Stimulated activated CD8-positive, alpha-beta memory T cell treated with anti-CD3 and anti-CD28 coated beads, Interleukin-7, amount 100 ng/mL, for 4 hours (primary cell): ENCODE measurements at places on chromosomes 12 and 14.
A peak's percentile ranks its signal among the peaks of the same experiment; 100 is the strongest.

- no peak for DNase-seq
Observed at GRCh38 chr14:105411017-105411941, 8.3 kb upstream of the MTA1 start.

DNA sequence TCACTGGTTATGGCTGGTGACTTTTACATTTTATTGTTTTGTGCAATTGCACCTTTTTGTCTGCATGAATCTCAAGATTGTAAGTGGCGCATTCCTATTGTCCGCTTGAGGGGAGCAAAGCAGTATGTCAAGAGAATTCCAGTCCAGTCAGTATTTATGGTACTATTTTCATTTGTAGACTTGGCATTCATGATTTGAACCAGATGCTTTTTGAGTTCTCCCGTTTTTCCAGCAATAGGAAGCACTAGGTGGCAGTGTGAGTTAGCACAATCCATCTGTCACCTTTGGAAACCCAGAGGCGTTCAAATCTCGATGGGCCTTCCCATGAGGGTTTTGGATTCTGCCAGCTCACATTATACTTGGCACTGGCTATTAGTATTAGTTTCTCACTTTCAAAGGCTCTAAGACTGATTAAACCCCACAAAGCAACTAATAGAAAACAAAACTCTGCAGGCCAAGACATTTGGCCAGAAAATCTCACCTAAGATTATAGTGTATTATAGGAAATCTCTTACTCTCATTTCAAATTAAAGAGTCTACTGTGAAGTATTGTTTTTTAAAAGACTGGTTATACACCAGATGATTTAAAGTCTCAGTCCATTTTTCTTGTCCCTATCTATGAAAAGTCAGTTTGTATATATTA is 2.2 kb downstream of the DACT1 start:
- DNase-seq, result no peak

- DNase-seq, result no peak
Observed at GRCh38 chr12:103676893-103677292, 89.8 kb downstream of the STAB2 start.

GRCh38 chr14:103719751-103720150 is 4.1 kb downstream of the ZFYVE21 start:
- DNase-seq, result no peak

GRCh38 chr14:99808515-99808914 is 15.3 kb downstream of the EML1 start:
- no peak for DNase-seq

DNA sequence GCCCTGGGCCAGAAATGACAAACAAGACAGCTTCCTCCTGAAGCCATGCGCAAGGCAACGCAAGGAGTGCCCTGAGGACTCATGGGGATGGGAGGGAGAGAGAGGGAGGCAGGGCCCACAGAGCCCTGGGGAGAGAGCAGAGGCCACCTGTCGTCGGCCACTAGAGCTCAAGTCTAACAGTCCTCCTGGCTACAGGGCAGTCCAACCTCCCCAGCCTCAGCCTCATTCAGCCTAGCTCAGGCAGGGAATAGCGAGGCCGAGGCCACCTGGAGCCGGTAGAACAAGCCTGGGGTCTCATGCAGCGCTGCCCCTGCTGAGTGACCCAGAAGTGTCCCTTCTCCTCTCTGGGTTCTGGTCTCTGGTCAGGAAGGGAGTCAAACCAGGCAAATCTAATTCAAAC is 69.5 kb downstream of the BCL11B start:
- DNase-seq, result no peak

GRCh38 chr12:45008211-45008610 is 42.7 kb downstream of the DBX2 start:
- no peak for DNase-seq

DNA sequence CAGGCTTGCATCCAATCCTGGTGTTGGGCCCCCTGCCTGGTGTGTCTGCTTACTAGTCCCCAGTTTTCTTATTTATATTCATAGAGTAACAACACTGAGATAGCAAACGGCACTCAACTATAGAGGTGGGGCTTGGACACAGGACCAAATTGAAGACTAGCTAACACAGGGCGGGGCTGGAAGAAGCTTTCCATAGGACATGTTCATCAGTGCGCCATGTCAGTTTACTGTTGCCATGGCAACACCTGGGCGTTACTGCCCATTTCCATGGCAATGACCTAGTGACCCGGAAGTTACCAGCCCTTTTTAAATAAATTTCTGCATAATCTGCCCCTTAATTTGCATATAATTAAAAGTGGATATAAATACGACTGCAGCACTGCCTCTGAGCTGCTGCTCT is 275.5 kb upstream of the TMEM132C start:
- no peak for DNase-seq

- DNase-seq, result peak; percentile 5
Observed at GRCh38 chr14:76050797-76051392, 65.3 kb downstream of the IFT43 start.

- peak; percentile 42 for DNase-seq
Observed at GRCh38 chr12:9906873-9907272, 25.3 kb downstream of the CLEC2A start.

- DNase-seq, result no peak
Observed at GRCh38 chr14:43200519-43200918, 1306.6 kb downstream of the FSCB start.

DNA sequence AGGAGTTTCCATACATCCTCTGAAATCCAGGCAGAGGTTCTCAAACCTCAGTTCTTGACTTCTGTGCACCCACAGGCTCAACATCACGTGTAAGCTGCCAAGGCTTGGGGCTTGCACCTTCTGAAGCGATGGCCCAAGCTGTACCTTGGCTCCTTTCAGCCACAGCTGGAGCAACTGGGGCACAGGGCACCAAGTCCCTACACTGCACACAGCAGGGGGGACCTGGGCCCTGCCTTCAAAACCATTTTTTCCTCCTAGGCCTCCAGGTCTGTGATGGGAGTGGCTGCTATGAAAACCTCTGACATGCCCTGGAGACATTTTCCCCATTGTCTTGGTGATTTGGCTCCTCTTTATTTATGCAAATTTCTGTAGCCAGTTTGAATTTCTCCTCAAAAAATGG is 10.6 kb downstream of the AREL1 start:
- DNase-seq, result no peak

DNA sequence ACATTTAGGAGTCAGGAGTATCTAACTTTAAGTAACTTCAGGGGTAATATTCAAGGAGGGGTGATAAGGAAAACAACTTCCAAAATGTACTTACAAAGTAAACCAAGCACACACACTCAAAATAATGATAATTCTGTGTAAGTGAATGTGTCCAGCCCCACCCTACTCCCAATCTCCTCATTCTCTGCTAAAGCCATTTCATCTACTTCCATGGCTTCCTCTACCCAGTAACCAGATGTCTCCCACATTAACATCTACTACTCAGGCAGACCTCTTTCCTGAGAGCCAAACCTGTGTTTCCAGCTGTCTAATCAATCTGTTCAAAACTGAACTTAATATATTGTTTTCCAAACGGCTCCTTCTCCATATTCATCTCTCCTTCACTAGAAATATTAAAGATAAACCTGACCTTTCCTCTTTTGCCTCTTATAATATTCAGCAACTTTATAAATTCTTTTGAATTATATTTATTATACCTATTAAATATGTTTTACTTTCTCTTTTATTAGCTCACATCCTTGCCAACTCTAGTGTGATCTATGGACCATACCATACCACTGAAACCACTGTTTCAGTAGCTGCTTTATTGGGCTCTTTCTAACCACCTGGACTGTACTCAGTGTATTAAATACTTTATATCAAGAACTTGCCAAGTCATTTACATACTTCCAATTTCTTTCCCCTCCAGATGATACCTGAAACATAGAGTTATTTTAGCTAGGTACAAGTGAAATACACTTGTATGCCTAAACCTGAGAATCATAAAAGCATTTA is 170.7 kb downstream of the PPFIA2 start:
- DNase-seq, result no peak

- DNase-seq, result no peak
Observed at GRCh38 chr12:77916276-77916675, 85.6 kb downstream of the NAV3 start.

GRCh38 chr14:104087981-104088850 is 2.7 kb downstream of the ASPG start:
- DNase-seq, result no peak

- no peak for DNase-seq
Observed at GRCh38 chr12:82682326-82682725, 4.4 kb upstream of the TMTC2 start.

- no peak for DNase-seq
Observed at GRCh38 chr12:56816491-56816890, 53.4 kb downstream of the HSD17B6 start.

- DNase-seq, result no peak
Observed at GRCh38 chr14:90555126-90556011, 158.5 kb downstream of the CALM1 start.

- DNase-seq, result no peak
Observed at GRCh38 chr14:105340821-105341733, 26.5 kb downstream of the PACS2 start.

DNA sequence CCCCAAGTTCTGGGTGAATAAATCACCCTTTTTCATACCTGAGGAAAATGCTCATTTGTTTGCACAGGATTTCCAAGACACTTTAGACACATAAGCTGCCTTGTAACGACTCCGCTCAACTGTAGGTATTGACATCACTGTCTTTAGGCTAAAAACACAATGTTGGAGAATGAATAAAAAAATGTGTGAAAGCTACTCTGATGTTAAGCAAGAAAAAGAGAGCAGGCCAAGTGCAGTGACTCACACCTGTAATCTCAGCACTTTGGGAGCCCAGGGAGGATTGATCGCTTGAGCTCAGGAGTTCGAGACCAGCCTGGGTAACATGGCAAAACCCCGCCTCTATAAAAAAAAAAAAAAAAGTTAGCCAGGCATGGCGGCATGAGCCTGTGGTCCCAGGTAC is 11.1 kb upstream of the CIPC start:
- no peak for DNase-seq

GRCh38 chr14:81192594-81192993 is 28.2 kb downstream of the GTF2A1 start:
- DNase-seq, result no peak

GRCh38 chr14:44649061-44649460 is 142.0 kb upstream of the FSCB start:
- DNase-seq, result no peak

DNA sequence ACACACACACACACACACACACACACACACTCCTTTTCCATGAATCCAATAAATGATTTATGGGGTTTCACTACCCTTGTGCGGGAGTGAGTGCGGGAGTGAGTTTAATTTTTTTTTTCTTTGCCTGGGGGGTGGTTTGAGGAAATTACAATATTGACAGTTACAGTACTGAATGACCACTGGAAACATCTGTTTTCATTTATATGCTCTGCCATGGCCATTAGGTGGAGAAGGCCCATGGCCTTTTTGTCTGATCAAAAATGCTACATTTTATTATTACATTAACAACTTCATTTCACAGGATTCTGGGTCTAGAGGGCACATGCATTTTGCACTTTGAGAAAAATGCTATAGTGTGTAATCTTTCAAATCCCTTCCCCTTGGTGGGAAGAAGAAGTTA is 5.9 kb downstream of the TBX3 start:
- no peak for DNase-seq

DNA sequence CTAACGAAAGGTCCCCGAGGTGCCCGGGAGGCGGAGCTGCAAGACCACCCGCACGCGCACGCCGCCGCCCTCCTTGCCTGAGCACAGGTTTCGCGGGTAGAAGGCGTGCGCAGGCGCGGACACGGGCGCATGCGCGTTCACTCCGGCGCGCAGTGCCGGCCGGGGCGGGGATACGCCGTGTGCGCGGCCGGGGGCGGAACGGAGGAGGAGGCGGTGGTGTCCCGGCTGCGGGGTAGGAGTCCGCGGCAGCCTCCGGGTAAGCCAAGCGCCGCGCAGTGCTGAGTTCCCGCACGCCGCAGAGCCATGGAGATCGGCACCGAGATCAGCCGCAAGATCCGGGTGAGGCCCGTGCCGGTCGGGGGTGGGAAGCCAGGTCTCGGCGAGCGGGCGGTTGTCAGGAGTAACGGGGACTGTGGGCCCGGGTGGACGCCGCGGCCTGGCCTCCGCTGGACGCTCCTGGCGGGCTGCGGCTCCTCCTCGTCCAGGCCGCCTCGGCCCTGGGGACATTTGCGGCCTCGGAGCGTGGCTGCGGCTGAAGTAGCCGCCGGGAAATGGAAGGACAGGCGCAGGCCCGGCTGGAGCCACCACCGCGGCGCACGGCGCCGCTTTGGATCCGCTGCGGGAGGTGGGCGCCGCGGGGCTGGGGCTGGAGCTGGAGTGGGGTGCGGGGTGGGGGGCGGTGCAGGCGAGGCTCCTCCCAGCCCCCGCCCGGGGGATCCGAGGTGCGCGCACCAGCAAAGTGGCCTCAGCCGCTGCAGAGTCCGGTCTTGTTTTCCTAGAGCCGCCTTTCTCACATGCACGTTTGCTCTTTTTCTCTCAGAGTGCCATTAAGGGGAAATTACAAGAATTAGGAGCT is at the start of gene ZC3H14:
Gene ZC3H14, plus strand, starts transcription at position 207 of the 856 bp plus-strand sequence. Its CDS starts 97 bp downstream, at position 304.
- peak; percentile 76 for DNase-seq

- DNase-seq, result no peak
Observed at GRCh38 chr14:91164676-91165075, 50.8 kb downstream of the DGLUCY start.

DNA sequence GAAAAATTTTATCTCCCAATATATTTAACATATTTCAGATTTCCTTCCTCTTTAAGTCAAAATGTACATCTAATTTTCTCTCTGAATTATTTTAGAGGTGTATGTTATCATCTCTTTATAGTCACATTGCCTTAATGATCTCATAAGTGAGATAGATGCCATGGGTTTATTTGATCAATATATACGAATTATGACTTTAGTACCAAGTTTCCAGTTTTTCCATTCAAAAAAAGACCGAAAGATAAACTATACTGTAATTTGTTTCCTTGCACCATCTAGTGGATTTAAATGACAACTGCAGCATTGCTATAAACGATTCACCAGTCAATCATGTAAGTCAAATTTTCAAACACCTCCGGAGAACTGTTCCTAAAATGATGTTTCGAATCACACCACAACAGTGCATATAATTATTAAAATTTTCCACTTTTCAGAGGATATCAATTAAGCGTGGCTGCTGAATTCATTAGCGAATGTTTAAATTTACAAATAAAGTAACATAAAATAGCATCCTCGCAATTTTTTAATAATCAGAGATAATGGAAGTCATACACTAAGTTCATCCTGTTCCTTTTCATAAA is 419 bp upstream of the ATXN7L3B start:
- DNase-seq, result no peak

- no peak for DNase-seq
Observed at GRCh38 chr14:75615200-75615599, 36.8 kb downstream of the FLVCR2 start.

GRCh38 chr12:49033611-49034285 is 15.2 kb upstream of the PRKAG1 start:
- no peak for DNase-seq

- no peak for DNase-seq
Observed at GRCh38 chr12:34526946-34527345, 504.6 kb downstream of the ALG10 start.
